H1 (cell line): ENCODE measurements at places on chromosomes 7 and 10.
A peak's percentile ranks its signal among the peaks of the same experiment; 100 is the strongest.

DNA sequence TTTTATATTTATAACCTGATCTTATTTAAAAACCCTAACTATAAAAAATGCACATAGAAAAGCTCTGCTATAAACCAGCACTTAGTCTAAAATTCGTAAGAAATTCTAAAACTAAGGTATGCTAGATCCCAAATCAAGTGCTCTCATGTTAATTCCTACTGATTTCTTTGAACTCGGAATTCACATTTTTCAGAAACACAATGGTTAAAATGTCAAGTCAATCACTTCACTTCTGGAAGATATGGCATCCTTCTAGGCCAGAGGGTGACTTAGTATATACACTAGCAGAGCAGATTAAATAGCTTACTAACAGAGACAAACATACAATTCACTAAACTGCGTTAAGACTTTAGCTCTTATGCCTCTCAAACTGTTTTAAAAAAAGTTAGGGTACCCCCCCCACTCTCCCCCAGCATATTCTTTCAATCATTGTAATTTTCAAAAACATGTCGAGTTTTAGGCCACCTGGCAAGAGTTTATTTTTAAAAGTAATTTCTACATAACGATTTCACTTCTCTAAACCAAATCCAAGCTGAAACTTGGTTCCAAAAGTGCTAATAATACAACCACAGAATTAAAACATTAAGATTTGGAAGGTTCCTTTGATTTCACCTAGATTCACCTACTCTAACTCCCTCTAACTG lies 129.4 kb downstream of the NRBF2 start:
- H3K4me3 ChIP-seq: no peak overlapping the region
- H3K4me1 ChIP-seq: no peaks in the 10 kb centered on the region
- H3K27me3 ChIP-seq: no peaks in the 10 kb centered on the region
- DNase-seq: no peak
- no peak overlapping the region for H3K27ac ChIP-seq

GRCh38 chr7:52114056-52114455 lies 797.4 kb upstream of the COBL start:
- DNase-seq: no peak
- H3K4me1 ChIP-seq: peaks cover 14% of the 10 kb centered on the region; the same call in 1 of the 2 replicates
- H3K4me3 ChIP-seq: no peak overlapping the region
- H3K27me3 ChIP-seq: no peaks in the 10 kb centered on the region
- no peaks in the 10 kb centered on the region for H3K36me3 ChIP-seq

- no peaks in the 10 kb centered on the region for H3K36me3 ChIP-seq
- no peak overlapping the region for H3K27ac ChIP-seq
- no peaks in the 10 kb centered on the region for H3K4me1 ChIP-seq
- no peak for DNase-seq
- H3K4me3 ChIP-seq: no peak overlapping the region
Measured at GRCh38 chr10:75679536-75679935, 248.1 kb downstream of the LRMDA start.

- no peaks in the 10 kb centered on the region for H3K36me3 ChIP-seq
- no peak overlapping the region for H3K4me3 ChIP-seq
- H3K27me3 ChIP-seq: no peaks in the 10 kb centered on the region
- no peaks in the 10 kb centered on the region for H3K4me1 ChIP-seq
Measured at GRCh38 chr10:20922451-20922850, 25.3 kb upstream of the NEBL start.

- no peaks in the 10 kb centered on the region; the same call in 1 of the 2 replicates for H3K4me1 ChIP-seq
- H3K27me3 ChIP-seq: no peaks in the 10 kb centered on the region
- H3K36me3 ChIP-seq: no peaks in the 10 kb centered on the region
Measured at GRCh38 chr10:86314616-86315548, 51.7 kb downstream of the GRID1 start.

DNA sequence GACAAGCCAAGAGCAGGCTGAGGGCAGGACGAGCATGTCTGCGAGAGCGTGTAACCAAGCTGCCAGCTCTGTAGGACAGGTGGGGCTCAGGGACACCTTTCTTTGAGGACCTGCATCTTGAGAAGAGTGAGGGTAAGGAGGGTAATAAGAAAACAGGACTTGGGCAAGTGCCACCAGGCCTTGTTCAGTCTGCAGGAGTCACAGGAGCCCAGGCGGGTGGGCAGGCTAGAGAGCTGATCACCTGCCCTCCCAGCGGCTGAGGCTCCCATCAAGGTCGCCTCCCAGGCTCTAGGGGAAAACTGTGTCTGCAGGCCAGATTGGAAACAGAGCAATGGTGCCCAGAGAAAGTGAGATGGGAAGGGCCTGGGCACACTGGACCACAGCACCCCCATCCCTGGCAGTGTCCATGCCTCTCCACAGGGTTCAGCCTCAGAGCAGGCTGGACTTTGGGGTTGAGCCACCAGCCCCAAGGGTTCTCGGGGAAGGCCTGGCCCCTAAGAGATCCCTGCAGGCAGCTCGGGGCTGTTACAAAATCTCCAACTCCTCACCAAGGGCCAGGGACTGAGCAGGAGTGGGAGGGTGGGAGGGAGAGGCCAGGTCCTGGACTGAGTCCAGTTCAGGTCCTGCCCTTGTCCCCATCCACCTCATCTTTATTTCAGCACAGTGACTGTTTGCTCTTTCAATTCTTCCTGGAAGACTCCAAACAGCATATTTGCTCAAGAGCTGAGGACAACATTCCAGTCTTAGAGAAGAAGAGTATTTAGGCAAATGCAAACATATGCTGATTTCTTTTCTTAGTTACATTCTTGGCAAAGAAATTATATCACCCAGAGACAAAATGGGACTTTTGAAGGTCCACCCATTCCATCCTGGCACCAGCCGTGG lies 161.9 kb downstream of the GRID1 start:
- no peaks in the 10 kb centered on the region for H3K27me3 ChIP-seq
- no peak for DNase-seq
- H3K36me3 ChIP-seq: no peaks in the 10 kb centered on the region
- peaks cover 4% of the 10 kb centered on the region; the same call in 1 of the 2 replicates for H3K4me1 ChIP-seq
- H3K4me3 ChIP-seq: no peak overlapping the region

DNA sequence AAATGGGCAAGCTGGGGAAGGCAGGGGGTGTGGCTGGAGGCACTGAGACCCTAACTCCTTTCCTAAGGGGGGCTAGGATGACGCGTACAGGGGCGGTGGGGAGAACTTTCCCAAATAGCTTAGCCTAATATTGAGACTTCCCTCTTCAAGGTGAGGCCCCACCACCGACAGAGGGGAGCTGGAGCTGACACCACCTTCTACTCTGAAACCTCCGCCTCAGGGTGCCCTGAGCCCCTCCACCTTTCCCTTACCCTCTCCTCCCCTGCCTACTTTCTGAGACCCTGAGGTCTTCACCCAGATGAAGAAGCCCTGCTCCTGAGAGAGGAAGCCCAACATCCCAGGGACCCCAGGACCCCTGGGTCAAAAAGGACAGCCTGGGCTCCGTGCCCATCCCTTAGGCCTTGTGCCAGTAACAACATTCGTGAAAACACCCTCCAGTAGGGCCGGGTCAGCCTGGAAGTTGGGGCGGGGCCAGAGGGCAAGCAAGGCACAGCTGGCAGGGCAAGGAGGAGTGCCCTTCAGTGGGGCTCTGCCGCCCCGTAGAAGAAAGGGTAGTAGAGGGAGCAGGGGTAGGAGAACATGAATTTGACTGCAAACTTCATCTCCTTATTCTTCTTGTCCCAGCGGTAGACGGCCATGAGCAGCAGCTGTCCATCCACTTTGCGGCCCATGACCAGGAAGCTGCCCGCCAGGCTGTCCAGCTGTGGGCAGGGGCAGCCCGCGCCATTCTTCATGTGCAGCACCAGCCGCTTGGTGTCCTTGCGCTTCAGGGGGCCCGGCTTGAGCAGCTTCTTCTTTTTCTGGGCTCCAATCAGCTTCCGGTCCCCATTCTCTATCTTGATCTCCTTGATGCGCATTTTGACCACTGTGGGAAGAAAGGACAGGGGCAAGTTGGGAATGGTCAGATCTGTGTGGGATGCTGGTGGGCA lies 4.5 kb downstream of the SFRP5 start:
- no peaks in the 10 kb centered on the region for H3K4me1 ChIP-seq
- no peak for DNase-seq
- H3K4me3 ChIP-seq: no peak overlapping the region
- H3K27me3 ChIP-seq: peaks cover 30% of the 10 kb centered on the region
- H3K27ac ChIP-seq: no peak overlapping the region
- no peaks in the 10 kb centered on the region; the same call in 1 of the 2 replicates for H3K36me3 ChIP-seq

DNA sequence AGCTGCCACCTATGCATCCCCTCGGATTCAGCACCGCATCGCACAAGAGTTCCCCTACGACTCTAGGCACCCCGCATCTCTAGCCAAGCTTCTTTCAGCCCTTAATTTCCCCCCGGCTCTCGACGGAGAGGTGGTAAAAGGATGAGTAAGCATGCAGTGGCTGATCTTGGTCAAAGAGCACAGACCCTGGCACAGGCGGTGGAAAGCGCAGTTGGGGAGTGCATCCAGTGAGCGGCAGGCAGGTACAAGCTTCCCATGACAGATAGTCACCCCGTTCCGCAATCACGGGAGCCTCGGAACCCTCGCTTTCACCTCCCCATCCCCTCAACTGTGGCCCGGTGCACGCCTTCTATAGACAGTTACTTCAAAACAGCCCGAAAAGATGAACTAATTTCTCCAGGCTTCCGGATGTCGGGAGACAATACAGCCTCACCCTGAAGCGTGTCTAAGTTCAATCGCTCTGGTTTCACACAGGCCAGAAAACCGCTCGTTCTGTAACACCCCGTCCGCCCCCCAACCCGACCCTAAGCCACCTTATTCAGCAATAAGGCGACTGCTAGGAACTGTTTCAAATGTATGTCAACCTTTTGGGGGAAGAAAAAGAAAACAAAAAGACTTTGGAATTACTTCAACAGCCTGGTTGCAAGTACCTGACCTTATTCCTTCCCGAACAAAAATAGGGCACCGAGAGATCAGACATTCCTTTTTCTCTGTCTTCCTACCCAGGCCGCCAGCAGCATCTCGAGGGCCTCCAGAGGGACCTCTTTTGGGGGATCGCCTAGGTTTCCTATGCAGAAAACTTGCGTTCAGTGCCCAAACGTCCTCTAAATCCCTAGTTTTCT lies 1.4 kb downstream of the RHEB start:
- H3K4me1 ChIP-seq: peaks cover 2% of the 10 kb centered on the region
- 0 out of 2 replicates have a peak overlapping the region, but pooled peaks have one; percentile 97 for H3K27ac ChIP-seq
- no peaks in the 10 kb centered on the region for H3K36me3 ChIP-seq
- H3K4me3 ChIP-seq: peak overlapping the region; percentile 96
